ENCODE measurements at places on chromosomes 1 and 21. TPM values are rescaled to one million over a fixed set of nuclear protein-coding genes. Genes with fewer than 3 reads are reported as not detected.

MAGOH gene
- total RNA-seq = 3.8 TPM

CHODL gene
- total RNA-seq = under 0.01 TPM

ZNF687 gene
- total RNA-seq = 5.7 TPM

DSCAM gene
- under 0.01 TPM for total RNA-seq

FUCA1 gene
- total RNA-seq = 2.9 TPM

UBASH3A gene
- total RNA-seq = not detected

HSD11B1 gene
- total RNA-seq = 0.28 TPM

SLC6A17 gene
- total RNA-seq = 0.54 TPM

LENEP gene
- total RNA-seq = not detected

ACTL8 gene
- total RNA-seq = 0.28 TPM

OR2T29 gene
- not detected for total RNA-seq

CD1C gene
- total RNA-seq = not detected

KRTAP19-3 gene
- not detected for total RNA-seq

GBP4 gene
- not detected for total RNA-seq

GJA9 gene
- not detected for total RNA-seq

TSSK3 gene
- total RNA-seq = not detected

CACNA1S gene
- total RNA-seq = not detected

FCGR3A gene
- total RNA-seq = not detected
